Uterus (tissue), 4 donors: ENCODE measurements at places on chromosomes 3 and 15. TPM values are rescaled to one million over a fixed set of nuclear protein-coding genes. Genes with fewer than 3 reads are reported as not detected.

Gene DGKG
- total RNA-seq = 2.6 TPM

Gene SNTN
- total RNA-seq = 5.4 TPM

Gene PPP1R14D
- not detected for total RNA-seq

Gene SPSB4
- total RNA-seq = not detected

Gene VGLL3
- 27.1 TPM for total RNA-seq

Gene SLC12A1
- not detected for total RNA-seq

Gene EID1
- total RNA-seq = 427 TPM

Gene PODXL2
- 13.5 TPM for total RNA-seq

Gene LRRC34
- total RNA-seq = 5.8 TPM

Gene RHOV
- total RNA-seq = 0.76 TPM

Gene SPRED1
- 23.8 TPM for total RNA-seq

Gene ETFA
- 90.9 TPM for total RNA-seq

Gene SERPINI2
- not detected for total RNA-seq

Gene RPUSD3
- total RNA-seq = 35.8 TPM

Gene HDGFL3
- total RNA-seq = 12.8 TPM

Gene CPNE9
- not detected for total RNA-seq
